ENCODE measurements at places on chromosomes 13 and 19.

- no peak for DNase-seq
Measured at GRCh38 chr13:95367309-95367843, 66.1 kb upstream of the ABCC4 start.

GRCh38 chr13:110942248-110942981, 27.5 kb upstream of the ANKRD10 start:
- DNase-seq = no peak

DNA sequence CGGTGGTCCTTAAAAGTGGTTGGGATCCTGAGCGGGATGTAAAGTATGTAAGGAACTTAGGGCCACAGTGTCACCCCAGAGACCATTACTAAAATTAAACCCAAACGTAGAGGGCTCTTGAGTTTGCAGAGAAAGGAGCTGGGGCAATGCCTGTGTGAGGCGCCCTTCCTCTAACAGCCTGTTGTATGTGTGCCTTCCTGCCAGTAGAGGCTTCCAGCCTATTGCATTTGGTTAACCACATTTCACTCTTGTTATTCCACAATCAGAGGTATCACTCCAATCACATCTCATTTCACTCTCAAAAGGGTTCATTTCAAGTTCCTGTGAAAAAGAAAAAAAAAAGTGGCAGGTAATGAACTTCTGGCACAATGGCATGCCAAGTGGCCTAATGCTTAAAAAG, 29.4 kb downstream of the DIAPH3 start:
- no peak for DNase-seq

DNA sequence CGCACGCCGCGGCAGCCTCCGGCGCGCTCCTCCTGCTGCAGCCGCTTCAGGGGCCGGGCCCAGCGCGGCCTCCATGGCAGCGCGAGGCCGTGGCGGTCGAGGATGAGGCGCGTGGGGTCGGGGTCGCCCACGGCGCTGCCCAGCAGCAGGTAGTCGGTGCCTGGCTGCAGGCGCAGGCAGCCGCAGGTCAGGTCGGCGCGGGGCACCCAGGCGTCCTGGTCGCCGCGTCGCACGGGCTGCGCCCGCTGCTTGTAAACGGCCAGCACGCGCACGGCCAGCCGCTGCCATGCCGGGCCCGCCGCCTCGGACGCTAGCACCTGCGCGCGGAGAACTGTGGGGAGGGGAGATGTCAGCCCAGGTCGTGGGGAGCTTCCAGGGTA, 11.1 kb downstream of the NTN5 start:
- no peak for DNase-seq

- no peak for DNase-seq
Measured at GRCh38 chr19:1648459-1648849, 4.0 kb downstream of the TCF3 start.

DNA sequence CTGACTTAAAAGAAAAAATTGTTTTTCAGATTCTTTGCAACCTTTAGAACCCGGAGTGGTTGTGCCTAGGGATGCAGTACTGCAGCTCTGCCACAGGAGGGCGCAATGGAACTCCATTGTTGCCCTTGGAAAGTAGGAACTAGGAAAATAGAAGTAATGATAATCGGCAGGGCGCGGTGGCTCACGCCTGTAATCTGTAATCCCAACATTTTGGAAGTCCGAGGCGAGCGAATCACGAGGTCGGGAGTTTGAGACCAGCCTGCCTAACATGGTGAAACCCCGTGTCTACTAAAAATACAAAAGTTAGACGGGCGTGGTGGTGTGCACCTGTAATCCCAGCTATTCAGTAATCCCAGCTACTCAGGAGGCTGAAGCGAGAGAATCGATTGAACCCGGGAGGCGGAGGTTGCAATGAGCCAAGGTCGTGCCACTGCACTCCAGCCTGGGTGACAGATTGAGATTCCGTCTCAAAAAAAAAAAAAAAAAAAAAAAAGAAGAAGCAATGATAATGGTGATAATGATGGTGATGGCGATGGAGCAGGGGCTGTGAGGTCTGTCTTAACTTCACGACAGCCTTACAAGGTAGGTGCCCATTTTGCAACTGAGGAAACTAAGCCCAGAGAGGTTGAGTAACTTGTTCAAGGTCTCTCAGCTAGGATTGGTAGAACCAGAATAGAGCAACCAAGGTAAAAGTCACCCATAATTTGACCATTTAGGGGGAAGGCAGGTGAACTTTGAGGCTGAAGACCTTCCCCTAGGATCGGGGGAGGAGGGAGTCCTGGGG, 5.5 kb upstream of the ADAMTS10 start:
- DNase-seq = no peak

DNA sequence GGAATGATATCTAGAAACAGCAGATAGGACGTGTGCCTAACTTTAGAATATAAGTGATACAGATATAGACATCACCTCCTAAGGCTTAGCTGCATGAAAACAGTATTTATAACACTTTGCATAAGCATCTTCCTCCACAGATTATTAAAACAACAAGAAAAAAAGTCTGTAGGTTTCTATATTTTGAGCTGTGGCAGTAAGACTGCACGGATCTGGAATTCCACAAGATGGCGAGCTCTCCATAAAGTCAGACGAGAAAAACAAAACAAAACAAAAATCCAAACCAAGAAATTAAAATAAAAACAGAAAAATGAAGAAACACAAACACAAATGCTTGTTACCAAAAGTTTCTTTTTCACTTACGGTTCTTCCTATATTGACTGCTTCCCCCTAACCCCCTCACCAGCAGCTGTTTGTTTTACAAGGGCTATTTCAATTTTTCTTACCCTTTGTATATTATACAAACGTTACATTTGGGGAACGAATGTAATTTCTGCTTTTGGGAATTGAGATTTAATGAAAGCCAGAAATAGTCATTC, 285.8 kb downstream of the MYO16 start:
- no peak for DNase-seq

DNA sequence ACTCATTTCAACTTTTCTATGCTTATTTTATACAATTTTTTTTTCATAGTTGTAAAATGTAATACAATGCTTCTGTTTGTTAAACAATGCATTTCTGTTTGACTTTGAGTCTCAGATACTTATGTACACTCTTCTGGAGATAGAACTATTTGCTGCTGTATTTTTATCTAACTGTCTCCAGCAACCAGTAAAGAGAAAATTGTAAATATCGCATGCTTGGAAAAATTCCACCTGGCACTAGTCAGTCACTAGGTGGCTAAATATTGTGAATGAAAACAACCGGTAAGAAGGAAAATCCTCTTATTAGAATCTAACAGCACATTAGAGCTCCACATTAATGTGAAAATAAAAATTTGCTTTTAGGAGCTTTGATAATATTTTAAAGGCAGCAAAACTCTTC, 876.5 kb downstream of the PCDH9 start:
- no peak for DNase-seq

DNA sequence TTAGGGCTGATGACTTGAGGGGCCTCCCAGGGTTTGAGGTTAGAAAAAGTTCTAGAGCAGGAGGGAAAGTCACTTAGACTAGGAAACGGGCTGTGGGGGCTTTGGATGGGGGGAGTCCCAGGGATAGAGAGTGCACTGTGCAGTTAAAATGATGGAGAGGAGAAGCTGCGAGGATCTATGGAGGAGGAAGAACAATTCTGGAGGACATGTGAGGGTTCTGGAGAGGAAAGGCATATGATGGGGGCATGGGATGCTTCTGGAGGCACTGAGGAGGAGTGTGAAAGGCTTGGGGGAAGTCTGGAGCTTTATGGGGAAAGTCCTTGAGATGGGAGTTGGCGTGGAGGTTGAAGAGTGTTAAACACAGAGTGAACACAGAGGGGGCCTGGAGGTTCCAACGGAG, 2.2 kb downstream of the KCNC3 start:
- DNase-seq = no peak

Measured in amniotic stem cell (primary cell).